ENCODE measurements at places on chromosomes 12 and 14.
A peak's percentile ranks its signal among the peaks of the same experiment; 100 is the strongest.

- no peak for DNase-seq
Observed at GRCh38 chr12:77645966-77646598, 184.6 kb upstream of the NAV3 start.

GRCh38 chr14:62947301-62947700 is 98.0 kb downstream of the KCNH5 start:
- no peak for DNase-seq

DNA sequence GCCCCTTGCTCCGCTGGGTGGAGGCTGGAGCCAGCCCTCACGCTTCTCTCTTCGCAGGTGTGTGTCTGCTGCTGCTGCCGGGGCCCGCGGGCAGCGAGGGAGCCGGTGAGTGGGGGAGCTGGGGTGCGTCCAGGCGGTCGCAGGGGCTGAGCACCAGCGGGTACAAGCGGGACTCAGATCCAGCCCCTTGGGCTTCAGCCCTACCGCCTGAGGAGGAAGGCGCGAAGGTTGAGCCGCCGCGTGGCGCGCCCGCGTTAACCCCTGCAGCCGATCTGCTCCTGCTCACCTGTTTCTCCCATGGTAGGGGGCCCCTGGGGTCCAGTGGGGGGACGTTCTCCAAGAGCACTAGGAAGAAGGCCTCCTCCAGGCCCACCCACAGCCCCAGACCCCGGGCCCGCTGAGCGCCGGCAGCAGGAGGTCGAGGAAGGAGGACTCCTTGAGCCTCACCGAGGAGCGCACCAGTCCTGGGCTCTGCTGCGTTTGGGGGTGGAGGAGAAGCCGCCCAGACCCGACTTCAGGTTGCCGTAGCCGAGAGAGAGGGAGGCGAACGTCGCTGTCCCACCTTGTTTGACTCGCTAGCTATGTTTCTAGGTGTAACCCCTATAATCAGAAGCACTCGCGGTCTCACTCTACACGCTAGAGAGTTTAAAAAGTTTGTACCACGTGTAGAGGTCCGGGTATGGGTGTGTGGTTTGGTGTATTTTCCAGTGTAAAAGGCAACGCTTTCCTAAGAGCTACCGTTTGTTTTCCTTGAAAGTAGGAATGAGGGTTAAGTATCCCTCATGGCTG is 834 bp downstream of the COCH start:
- DNase-seq: no peak

- DNase-seq: no peak
Observed at GRCh38 chr12:113894697-113895096, 71.4 kb downstream of the RBM19 start.

GRCh38 chr12:5514545-5514944 is 82.6 kb downstream of the NTF3 start:
- DNase-seq: no peak

GRCh38 chr12:42472376-42472775 is 117.2 kb downstream of the PRICKLE1 start:
- no peak for DNase-seq

DNA sequence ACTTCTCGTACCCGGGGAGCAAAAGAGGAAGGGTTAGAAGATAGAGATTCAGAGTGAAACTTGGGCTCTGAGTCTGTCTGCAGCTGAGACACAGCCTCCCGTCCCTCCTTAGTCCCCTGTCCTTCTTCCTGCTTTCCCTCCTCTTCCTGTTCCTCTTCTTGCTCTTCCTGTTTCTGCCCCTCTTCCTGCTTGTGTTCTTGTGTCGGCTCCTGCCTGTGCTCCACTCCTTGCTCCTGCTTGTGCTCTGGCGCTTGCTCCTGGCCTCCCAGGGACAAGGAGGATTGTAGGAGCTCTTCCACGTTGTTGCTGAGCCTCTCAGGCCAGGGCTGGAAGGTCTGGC is 3.0 kb downstream of the ACRBP start:
- DNase-seq: no peak

- no peak for DNase-seq
Observed at GRCh38 chr12:47388712-47389111, 309.0 kb upstream of the AMIGO2 start.

DNA sequence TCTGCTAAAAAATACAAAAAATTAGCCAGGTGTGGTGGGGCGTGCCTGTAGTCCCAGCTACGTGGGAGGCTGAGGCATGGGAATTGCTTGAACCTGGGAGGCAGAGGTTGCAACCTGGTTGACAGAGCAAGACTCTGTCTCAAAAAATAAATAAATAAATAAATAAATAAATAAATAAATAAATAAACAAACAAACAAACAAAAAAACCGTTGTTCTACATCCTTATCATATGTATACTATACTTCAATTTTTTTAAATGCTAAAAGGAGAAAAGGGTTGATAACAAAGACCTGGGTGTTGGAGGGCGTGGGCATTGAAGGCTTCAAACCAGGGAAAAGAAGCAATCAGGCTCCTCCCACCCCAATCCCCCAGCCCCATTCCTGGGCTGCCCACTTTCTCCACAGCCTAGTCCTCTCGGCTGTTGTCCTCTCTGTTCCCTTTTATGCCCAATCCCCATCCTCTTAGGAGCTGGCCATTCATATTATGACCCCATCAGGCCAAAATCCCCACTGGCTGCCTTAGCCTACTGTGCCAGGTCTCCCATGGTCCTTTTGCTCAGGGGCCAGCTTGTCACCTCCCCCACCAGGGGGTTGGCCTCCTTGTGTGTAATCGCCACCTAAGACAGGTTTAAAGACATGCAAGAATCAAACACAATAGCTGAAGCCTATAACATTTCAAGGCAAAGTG is 30.2 kb downstream of the CLMN start:
- DNase-seq: no peak

- DNase-seq: no peak
Observed at GRCh38 chr12:11732023-11732422, 82.5 kb downstream of the ETV6 start.

GRCh38 chr12:5784462-5785130 is 160.5 kb downstream of the ANO2 start:
- DNase-seq: no peak

DNA sequence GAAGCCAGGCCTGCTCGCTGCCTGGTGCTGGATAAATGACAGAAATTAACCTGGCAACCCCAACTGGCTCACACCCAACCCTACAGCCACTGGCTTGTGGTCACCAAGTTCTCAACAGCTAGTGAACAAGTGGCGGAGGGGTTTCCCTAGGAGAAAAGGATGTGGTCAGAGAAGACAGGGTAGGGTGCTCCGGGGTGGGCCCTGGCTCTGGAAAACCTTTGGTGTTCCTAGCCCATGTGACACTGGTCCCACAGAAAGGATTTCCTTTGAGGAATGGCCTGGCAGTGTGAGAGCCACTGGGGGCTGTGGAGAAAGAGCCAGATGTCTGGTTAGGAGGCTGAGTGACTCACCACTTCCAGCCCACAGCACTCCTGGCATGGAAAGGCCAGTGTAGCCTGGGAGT is 8.7 kb downstream of the SYNE3 start:
- peak; percentile 70 for DNase-seq

- DNase-seq: no peak
Observed at GRCh38 chr14:66596241-66596985, 88.5 kb downstream of the GPHN start.
